ENCODE measurements at places on chromosomes 3 and 15. TPM values are rescaled to one million over a fixed set of nuclear protein-coding genes. Genes with fewer than 3 reads are reported as not detected.

DNA sequence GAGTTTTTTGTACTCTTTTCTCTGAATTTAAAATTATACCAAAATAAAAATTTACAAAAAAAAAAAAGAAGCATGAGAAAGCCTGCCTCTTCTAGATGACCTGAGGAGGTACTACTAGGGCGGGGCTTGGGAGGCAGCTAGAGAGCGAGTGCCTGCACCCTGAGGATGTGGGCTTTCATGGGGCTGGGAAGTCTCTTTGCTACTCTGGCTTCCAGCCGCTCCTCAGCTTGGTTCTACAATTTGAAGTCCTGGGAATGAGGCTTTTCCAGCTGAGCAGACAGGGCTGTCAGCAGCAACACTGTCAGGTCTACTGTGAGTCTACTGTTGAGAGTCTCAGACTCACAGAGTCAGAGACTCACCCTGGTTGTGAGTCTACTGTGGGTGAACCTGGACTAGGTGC is 8.2 kb upstream of the PSTPIP1 start:
- no peak for DNase-seq

The DNAH12 gene
- 0.50 TPM for polyA plus RNA-seq

DNA sequence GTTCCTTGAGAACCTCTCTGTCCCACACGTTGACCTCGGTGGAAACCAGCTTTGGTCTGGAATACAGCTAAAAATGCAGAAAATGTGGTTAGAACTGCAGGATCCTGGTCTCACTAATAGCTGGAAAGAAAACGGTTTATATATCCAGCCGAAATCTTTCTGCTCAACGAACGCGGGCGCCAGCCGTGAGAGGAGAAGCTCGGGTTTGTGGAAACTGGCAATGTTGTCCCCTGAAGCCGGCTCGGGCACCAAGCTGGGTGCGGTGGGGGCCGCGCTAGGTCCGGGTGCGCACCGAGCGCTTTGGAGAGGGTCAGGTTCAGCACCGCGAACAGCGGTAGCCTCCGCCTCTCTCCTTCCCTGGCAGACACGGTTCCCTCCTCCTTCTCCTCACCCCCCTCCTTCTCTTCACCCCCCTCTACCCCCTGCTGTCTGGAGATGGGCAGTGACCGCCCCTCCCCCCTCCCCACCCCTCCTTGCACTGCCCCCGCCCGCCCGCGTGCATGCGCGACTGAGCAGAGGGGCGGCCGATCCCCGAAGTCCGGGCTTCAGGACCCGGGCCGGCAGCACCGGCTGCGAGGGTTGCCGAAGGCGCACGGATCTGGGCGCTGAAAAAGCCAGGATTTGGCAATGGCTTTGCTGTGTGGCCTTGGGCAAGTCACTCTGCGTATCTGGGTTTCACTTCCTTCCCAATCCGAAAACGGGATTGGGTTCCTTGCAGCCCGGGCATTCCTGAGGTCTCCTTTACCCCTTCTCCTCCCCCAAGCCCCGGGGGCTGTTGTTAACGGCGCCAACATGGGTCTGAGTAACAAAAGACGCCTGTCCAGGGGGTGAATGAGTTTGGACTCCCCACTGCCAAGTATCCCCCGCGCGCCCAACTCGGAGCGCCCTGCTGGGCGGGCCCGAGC is at the start of gene SKOR1:
SKOR1 (plus strand) TSS at position 534 of the 905 bp plus-strand sequence; CDS start at position 628, 94 bp downstream.
- DNase-seq = no peak

The TOMM70 gene
- 52.4 TPM for polyA plus RNA-seq

The PPM1L gene
- polyA plus RNA-seq = 12.6 TPM

GRCh38 chr15:82743810-82744209 is 34.1 kb upstream of the AP3B2 start:
- DNase-seq = no peak

- DNase-seq = no peak
These were observed 21.7 kb downstream of the HERC1 start for GRCh38 chr15:63811942-63812550.

The KBTBD8 gene
- 2.8 TPM for polyA plus RNA-seq

DNA sequence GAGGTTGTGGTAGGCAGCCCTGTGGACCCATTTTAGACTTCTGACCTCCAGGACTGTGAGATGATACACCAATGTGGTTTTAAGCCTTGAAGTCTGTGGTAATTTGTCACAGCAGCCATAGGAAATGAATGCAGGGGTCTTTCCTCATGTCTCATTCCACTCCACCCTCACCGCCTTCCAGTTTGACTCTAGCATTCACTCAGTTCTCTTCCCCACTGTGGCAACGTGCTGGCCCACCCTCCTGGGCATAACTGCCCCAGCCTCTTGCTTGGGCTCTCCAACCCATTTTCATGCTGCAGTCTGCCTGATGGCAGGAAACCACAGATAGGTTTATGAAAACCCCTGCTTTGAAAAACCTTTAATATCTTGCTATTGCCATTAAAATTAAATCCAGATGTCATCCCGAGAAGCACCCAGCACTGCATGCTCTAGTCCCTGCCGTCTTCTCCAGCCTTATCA is 7.3 kb upstream of the TRNT1 start:
- no peak for DNase-seq

DNA sequence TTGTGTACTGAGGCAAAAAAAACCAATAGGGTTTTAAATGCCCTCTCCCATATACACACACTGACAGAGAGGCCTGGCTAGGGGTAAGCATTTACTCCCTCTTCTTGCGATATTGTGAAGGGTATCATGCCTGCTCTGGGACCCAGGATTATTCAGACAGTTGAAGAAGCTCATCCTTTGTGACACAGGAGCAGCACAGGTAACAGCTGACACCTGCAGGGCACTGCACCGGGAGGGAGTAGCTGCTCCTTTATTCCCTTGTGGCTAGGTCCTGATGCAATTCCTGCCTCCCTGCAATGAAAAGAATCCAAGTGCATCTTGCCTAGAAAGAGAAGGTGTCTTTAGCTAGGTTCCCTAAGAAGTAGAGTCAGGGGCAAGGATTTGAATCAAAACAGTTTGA is 23.4 kb downstream of the POMGNT2 start:
- DNase-seq = no peak

The LEKR1 gene
- polyA plus RNA-seq = 1.1 TPM

GRCh38 chr3:71062037-71062932 is 521.2 kb downstream of the FOXP1 start:
- no peak for DNase-seq

The PLA2G4B gene
- 7.0 TPM for polyA plus RNA-seq

DNA sequence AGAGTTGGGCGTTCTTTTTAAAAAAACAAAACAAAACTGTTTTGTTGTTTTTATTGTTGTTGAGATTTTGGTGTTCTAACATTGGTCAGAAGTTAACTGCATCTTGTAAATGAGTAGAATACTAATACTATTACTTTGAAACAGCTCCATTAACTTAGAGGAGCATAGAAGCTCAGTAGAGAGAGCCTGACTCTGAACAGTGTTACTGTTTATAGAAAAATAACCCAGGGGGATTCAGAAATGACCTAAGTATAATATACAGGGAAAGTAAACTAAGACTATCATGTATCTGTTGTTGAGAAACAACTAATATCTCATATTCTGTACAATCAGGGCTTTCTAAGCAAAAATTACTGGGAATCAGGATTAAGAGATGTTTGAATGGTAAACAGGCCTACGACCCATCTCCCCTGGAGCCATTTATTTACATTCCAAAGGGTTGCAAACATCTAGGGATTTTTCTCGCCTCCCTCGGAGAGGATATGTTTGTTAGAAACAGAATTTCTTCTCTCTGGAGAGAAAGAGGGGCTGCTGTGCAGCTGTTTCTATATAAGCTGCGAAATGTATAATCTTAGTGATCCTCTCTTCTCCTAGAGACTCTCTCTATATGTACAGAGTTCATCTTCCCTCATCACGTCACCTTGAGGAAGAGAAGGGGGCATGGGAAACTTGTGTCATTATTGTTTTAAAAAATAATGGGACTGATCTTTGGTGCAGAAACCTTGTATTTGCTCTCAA is 827.5 kb upstream of the DPPA4 start:
- DNase-seq = no peak

The CYP8B1 gene
- polyA plus RNA-seq = 0.05 TPM

GRCh38 chr3:66261355-66261754 is 40.6 kb downstream of the SLC25A26 start:
- DNase-seq = no peak

- no peak for DNase-seq
These were observed 381.2 kb upstream of the WNT5A start for GRCh38 chr3:55868347-55868746.

The MKRN3 gene
- 2.4 TPM for polyA plus RNA-seq

DNA sequence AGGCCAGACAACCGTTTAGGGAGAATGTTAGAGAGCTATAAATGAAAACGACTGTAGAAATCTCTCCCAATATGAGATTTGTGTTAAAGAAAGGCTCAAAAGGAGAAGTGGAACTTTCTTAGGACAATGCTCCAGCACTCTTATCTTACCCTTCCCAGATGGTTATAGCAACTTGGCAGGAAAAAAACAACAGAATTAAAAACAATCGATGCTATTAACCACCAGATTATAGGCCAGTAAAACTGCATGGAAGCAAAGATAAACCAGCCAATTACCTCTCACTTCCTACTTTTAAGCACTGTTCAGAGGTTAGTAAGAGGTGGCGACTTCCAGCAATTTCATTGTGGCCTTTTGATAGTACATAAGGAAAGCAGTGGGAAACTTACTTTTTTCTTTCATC is 72.9 kb downstream of the TMCC1 start:
- DNase-seq = no peak

The FAM43A gene
- 18.7 TPM for polyA plus RNA-seq

The ASB14 gene
- polyA plus RNA-seq = 1.1 TPM

The MAP1A gene
- 45.2 TPM for polyA plus RNA-seq

The TMC3 gene
- polyA plus RNA-seq = 0.08 TPM

DNA sequence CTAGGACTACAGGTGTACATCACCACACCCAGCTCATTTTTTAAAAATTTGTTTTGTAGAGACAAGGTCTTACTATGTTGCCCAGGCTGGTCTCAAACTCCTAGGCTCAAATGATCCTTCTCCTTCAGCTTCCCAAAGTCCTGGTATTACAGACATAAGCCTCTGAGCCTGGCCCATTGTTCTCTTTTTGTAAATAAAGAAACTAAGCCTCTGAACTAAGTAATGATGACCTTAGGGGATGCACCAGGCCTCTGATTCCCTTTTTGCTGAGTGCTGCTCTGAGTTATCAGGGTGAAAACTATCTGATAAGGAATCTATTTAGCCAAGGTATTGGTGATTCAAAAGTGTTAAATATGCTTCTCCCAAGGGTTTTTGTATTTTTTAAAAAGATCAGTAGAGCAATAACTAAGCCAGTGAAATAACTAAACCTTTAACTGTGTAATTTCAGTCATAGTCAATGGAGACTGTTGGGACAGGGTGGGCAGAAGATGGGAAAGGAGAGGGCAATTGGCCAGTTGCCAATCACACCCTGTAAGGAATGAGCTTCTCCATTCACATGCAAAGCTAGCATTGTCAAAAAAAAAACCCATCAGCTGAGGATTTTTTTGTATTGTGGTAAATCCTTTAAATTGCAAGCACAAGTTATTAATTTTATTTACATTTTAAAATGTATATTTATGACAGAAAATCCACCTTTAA is 194.8 kb upstream of the PFN2 start:
- DNase-seq = no peak

The AMIGO3 gene
- polyA plus RNA-seq = 4.8 TPM

DNA sequence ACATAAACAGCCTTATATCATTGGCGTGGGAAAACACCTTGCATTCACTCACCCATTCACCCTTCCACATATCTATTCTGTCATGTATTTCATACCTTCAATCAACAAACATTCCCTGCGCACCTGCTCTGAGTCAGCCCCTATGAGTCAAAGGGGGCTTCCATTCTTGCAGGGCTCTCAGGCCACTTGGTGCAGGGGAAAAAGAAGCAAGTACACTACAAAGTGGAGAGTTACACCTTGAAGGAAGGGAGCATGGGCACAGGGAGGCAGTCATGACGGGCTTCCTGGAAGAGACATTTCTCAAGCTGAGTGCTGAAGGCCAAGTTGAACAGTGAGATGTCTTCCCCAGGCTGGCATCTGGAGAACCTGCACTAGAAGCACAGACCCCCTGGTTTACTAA is 4.6 kb upstream of the AMOTL2 start:
- DNase-seq = no peak

GRCh38 chr3:52771334-52771681 is 568 bp upstream of the NEK4 start:
- no peak for DNase-seq

The CCR3 gene
- not detected for polyA plus RNA-seq

- DNase-seq = no peak
These were observed 230.9 kb upstream of the EIF1B start for GRCh38 chr3:40078590-40078989.

GRCh38 chr15:66721501-66721937 is 19.5 kb downstream of the SMAD6 start:
- no peak for DNase-seq

The SLC51A gene
- 7.8 TPM for polyA plus RNA-seq

- no peak for DNase-seq
These were observed 269.0 kb downstream of the ZNF621 start for GRCh38 chr3:40793730-40794129.

The SSUH2 gene
- polyA plus RNA-seq = 2.9 TPM

DNA sequence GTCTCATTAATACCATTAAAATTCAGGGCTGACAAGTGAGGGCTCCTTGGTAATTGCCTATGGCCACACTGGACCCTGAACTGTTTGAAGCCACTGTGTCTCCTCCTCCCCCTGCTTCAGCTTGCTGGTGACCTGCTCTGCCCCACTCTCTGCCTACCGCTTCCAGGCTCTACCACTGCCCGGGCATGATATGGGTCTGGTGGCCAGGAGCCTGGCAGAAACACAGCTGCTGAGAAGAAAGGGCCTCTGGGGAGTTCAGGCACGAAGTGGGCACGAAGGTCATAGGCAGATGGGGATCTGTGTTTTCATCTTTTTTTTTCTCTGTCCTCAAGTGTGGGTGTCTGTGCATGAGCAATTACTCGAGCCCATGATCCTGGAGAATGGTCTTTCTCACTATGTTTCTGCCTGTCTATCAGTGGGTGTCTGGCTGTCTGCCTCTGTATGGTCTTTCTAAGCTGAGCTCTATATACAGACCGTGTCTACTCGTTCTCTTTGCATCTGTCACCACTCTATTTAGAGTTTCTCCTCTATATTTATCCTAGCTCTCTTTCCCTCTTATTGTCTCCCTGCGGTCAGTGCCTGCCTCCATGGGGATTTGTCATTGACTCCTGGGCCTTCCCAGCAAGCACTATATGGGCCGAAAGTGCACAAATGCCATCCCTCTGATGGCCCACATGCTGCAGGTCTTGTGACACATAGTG is 42.1 kb upstream of the EPHB1 start:
- DNase-seq = no peak

- DNase-seq = no peak
These were observed 56.3 kb downstream of the PPP2R3A start for GRCh38 chr3:136021803-136022202.

DNA sequence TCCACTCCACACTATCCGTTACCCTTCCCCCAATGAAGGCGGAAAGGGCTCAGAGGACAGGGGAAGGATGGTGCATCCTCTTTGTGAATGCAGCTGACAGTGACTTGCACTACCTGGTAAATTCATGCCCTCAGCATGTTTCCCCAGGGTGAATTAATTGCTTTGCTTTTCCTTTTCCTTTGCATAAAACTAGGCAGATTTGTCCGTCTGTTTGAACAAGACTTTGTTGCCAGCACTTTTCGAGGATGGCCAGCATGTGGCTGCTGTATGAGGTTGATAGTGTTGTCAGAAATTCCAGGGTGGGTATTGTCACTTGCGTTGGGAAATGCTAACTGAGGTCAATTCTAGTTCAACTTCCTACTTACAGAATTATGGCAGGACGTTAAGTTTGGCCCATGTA is 79.0 kb upstream of the RARB start:
- no peak for DNase-seq

The GAP43 gene
- 0.68 TPM for polyA plus RNA-seq

The ZNF35 gene
- polyA plus RNA-seq = 6.2 TPM

GRCh38 chr3:33877187-33877586 is 78.8 kb downstream of the PDCD6IP start:
- no peak for DNase-seq

GRCh38 chr3:115930922-115931321 is 307.6 kb downstream of the GAP43 start:
- DNase-seq = no peak

All from hindlimb muscle (tissue), 1 donor.